ENCODE measurements at places on chromosomes 4 and X.

DNA sequence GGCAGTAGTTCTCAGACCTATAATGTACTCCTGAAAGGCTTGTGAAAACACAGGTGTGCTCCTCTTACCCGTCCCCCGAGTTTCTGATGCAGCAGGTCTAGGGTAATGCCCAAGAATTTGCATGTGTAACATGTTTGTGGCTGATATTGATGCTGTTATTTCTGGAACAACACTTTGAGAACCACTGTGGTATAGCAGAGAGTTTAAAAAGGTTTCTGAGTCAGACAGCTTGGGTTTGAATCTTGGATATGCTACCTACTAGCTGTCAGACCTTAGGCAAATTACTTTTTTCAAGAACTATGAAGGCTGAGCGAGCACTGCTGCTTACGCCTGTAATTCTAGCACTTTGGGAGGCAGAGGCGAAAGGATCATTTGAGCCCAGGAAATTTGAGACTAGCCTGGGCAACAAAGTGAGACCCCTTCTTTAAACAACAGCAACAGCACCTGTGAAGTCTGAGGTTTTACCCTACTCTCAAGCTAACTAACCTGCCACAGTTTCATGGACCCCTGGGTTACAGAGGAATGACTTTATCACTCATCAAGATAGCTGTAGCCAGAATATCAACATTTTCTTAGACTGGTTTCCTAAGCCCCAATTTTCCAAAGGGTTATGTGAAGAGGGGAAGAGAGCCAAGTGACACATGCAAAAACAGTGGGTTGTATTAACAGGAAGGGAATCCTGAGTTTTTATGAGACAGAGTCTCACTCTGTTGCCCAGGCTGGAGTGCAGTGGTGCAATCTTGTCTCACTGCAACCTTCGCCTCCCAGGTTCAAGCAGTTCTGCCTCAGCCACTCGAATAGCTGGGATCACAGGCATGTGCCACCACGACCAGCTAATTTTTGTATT, 5.1 kb downstream of the AFF1 start:
- no peak for DNase-seq

DNA sequence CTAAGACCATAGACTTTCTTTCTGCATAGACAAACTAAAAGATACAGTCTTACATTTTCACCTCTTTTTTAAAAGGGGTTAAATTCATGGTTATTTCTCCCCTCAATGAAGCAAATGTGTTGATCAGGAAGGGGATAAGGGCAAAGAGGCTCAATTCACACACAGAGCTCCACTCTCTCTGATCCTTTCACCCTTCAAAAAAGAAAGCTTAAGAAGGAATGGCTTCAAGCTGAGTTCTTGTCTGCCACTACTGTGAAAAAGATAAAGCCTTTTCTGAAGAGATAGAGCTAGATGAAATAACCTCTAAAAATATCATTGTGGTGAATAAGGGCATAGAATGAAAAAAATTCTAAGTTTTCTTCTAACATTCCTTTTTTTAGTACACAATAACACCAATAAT, 28.3 kb downstream of the SEPSECS start:
- DNase-seq = no peak

- no peak for DNase-seq
Observed at GRCh38 chr4:147916351-147916750, 184.5 kb downstream of the ARHGAP10 start.

DNA sequence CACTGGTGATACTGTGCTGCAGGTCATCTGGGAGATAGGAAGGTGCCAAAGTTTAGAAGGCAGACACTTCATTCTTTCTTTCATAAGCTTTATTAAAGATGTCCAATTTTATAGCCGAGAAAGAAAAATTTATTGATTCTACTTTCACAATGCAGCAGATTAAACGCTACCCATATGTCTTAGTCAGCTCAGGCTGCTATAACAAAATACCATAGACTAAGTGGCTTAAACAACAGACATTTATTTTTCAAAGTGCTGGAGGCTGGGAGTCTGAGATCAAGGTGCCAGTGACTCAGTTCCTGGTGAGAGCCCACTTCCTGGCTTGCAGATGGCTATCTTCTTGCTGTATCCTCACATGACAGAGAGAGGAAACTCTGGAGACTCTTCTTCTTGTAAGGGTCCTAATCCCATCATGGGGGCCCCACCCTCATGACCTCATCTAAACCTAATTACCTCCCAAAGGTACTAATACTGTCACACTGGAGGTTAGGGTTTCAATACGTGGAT, 33.4 kb upstream of the KLHL34 start:
- DNase-seq = no peak

GRCh38 chrX:38727668-38728067, 73.6 kb upstream of the MID1IP1 start:
- DNase-seq = no peak

- DNase-seq = no peak
Observed at GRCh38 chrX:132741689-132742088, 216.7 kb downstream of the HS6ST2 start.

GRCh38 chrX:15468036-15468435, 25.1 kb downstream of the PIR start:
- DNase-seq = no peak

DNA sequence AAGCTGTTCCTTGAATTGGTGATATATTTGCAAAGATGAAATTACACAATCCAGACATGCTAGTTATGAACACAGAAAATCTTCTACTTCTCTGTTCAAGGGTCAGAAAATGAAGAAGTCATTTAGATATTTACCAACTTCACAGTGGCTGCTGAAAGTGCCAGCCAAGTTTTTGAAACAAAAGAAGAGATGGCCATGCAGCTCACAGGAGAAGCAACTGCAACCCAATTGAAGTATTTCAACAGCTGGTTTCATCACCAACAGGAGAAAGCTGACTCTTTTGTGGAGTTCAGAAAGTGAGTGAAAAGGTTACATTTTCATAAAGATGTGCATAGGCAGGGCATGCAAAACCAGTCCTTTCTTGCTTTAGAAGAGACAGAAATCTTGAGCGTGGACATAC, 70.1 kb upstream of the LSM6 start:
- no peak for DNase-seq

GRCh38 chr4:41448934-41449333, 89.0 kb upstream of the LIMCH1 start:
- DNase-seq = no peak

DNA sequence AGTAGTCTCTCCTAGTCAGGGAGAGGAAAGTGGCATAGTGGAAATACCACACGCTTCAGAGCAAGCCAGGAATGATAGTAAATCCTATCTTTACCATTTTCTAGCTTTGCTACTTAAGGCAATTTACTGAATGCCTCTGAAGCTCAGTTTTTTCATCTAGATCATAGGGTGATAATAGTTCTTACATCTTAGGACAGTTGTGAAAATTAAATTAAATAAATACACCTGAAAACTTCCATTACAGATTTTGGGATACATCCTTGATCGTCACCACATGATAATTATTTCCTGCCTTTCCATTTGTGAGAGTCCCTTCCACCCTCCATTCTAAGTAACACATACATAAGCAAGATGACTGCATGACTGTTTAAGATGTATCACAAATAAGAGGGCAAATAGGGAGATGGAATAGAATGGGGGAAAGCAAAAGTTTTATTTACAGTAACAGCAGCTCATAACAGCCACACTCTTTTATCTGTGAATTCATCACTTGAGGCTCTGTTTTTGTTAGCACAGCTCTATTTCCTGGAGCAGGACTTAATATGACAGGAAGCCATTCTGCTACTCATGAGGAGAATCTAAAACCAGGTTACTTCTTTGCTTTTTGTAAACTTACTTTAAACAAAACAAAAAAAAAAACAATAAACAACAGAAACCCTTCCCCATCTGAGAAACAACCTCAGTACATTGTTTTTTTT, 13.4 kb downstream of the P2RY10 start:
- DNase-seq = no peak

DNA sequence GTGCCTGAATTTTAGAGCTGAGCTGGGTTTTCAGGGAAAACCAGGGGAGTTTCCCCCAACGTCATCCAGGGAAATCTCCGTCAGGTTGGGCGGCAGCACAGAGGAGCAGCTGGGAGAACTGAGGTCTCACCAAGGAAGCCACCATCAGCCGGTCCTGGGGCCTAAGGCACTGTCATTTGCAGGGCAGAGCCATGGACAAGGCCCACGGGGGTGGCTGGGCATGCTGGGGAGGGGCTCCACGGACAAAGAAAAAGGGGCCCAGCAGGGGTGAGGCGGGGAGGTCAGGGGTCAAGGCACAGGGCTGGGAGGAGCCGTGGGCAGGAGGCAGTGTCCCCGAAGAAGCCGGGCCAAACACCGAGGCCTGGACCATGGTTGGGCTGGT, 109.8 kb downstream of the HMX1 start:
- DNase-seq = no peak

DNA sequence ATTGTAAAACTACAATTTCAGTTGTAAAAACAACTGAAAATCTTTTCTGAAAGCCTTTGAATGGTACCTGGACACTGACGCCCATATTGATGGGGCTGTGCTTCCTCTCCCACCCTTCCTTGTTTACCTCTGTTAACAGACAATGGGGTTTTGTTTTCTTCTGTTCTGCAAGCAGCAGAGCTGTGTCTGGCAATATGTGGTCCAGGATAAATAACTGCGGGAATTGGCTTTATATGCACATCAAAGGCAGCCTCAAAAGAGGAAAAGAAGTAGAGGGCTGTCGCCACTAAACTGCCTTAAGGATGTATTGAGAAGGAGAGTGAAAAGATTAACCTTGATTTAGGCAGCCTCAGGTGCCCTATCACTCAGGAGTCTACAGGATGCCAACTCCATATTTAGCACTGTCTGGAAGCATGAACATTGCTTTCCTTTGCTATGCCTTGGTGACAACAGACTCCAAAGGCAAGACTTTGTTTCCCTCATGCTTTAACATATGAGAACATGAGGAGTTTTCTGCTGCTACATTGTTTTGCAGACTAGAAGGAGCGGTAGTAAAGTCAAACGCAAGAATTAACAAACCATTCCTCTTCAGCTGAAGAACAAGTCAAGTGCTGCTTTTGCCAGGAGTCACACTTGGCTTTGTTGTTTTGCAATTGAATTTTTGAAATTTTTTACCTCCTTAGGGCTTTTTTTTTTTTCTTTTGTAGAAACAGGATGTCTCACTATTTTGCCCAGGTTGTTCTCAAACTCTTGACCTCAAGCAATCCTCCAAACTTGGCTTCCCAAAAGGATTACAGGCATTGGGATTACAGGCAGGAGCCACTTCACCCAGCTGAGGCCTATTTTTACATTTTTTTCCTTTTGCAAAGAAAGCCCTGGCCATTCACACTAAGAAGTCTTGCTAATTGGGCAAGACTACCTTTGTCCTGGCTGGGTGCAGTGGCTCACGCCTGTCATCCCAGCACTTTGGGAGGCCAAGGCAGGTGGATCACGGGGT, 3.0 kb downstream of the IL21 start:
- DNase-seq = no peak

- no peak for DNase-seq
Observed at GRCh38 chr4:82754513-82755165, 44.0 kb downstream of the SCD5 start.

DNA sequence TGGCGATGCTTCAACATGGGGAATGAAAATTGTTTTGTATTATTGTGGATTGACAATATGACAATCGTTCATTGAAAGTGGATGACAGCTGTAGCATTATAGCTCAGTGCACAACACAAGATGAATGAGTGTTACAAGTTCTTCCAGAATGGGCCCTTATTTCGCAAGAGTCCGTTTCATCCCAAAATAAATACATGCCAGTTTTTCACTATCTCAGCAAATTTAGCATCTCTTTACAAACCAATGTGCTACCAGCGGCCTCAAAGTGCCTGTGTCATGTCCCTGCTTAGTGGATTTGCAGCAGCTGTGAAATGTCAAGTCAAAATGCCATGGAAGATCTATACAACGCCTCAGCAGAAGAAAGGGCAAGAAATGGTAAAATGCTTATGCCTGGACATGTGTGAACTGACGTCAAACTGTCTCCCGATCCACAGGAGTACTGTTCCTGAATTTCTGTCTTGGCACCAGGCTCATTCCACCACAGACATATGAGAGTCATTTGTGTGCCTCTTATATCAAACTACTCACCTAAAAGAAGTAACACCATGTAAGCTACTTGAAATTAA, 109.6 kb downstream of the MAML3 start:
- DNase-seq = no peak

GRCh38 chr4:159178151-159178546, 75.3 kb downstream of the RAPGEF2 start:
- DNase-seq = no peak

DNA sequence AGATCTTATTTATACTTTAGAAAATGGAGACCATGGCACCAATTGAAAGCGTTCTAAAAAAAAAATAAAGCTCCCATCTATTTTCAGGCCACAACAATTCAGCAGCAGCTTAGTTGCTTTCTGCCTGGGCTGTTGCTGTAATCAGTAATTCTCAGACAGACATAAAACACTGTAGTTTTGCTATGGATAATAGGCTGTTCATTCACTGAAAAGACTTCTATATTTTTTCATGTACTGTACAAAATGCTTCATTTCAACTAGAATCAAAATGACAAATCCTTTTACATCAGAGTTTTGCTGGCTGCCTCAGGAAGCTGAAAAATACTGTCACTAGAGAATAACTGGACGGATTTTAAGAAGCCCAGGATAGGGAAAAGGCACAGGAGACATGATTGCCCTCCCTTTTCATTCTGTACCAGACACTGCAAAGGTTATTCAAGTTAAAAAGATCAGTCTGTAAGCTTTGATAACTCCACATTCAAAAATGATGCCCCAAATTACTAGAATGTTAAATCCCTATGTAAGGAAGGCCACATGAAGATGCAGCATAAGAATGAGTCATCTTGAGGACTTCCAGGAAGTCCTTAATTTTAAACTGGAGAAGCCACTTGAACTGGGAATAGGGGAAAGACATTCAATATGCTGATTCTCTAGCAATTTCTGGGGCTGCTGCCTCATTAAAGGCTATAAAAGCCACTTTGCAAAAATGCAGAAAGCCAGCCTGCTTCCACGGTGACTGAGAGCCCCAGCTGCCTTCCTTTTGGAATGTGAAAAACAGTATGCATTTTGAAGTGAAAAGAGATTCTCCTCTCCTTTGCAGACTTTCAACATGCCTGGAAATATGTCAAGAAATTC, 403.2 kb upstream of the RASGEF1B start:
- DNase-seq = no peak

DNA sequence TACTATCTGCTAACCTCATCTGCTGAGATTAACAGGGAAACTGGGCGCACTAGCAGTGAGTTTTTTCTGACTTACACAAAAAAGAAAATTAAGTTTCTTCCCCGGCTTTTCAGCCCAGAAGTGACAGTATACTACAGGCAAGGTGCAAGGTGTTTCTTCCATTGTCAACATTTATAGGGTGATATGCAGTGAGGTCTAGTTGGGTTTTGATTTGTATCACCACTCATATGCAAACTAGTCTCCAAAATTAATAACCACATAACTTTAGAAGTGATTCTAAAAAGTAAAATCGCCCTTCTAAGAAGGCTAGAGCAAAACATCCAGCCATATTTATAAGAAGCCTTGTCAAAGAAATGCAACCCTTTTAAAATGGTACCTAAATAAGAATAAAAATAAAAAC, 640.1 kb downstream of the ARAP2 start:
- no peak for DNase-seq
